ENCODE measurements at places on chromosomes 7 and 10. TPM values are rescaled to one million over a fixed set of nuclear protein-coding genes. Genes with fewer than 3 reads are reported as not detected.

Gene SPDYE5
- 1.4 TPM for polyA plus RNA-seq

Gene ANKRD61
- polyA plus RNA-seq = 0.61 TPM

Gene RALA
- polyA plus RNA-seq = 65.1 TPM

Gene PLXNA4
- 15.0 TPM for polyA plus RNA-seq

- no peak for DNase-seq
Measured at GRCh38 chr10:101132636-101133473, 1.8 kb downstream of the TLX1 start.

- no peak for DNase-seq
Measured at GRCh38 chr10:43114088-43114742, 24.0 kb upstream of the CSGALNACT2 start.

DNA sequence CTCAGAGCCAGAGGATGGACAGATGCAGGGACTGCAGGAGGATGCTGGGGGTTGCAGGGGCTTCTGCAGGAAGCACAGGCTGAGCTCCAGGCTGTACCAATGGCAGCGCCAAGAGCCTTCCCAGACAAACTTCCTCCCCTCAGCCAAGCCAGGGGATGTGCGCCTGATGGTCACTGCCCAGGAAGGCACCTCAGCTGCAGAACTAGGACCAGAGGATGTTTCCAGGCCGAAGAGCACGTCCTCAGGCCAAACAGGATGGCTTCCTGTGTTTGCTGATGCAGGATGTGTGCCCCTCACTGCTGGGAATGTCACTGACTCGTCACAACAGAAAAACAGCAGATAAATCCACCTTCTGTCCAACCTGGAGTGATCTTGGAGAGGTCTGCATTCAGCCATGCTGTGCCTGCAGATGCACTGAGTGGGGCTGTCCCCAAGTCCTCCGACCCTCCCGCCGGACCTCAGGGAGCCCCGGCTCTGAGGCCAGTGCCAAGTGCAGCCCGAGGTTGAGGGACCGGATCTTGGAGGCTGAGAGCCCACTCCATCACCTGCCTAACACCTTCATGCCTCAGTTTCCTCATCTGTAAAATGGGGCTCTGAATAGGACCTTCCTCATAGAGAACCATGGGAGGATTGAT lies 152.5 kb upstream of the CHST15 start:
- no peak for DNase-seq

DNA sequence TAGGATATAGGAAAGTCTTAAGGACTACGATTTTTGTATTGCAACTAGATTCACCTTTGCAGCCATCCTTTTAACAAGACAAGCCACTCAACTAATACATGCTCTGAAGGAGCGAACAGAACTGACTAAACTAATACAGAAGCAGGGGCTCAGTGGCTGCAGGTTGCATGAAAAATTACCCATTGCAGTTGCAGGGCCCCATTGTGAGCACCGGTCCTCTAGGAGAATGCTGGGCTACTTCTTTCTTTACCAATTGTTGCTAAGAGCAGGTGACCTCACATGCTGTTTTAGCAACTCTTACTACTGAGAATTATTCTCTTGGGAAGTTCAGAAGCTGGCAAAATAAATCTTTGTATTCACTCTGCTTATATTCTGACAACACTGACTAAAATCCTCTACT lies 64.0 kb upstream of the ANKRD1 start:
- no peak for DNase-seq

DNA sequence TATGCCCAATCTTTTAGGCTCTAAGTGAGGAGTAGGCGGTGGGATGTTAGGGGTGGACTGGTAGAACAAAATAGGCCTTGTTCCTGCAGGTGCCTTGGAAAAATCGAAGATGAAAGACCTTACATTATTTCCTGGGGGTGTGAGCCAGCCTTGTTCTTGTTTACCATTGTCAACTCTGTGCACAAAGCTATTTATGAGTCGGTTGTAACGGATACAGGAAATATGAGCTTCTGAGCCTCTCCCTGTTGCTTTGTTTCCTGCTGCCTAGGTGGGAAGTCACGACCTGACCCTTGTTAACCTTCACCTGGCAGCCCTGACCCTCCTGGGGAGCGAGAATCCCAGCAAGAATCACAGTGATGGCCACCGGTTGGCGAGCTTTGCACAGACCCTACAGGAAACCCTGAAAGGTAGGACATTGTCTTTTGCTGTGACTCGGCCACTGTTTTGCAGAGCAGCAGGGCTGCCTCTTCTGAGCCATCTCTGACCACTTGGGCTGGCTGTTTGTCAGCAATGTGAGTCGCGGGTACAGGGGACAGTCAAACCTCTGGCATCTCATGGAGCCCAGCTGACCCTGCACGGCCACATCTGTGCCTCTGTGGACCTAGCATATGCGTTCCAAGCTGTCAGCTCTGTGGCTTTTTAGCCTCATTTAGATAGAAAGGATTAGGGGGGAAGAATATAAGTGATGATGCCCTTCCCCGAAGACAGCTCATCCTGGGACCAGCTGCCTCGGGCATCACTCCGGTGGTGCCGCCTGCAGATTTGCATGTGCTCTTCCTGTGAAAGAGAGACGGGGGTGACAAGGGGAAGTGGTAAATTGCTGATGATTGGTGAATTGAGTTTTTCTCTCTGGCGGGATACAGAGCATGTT lies 102.1 kb upstream of the ANLN start:
- no peak for DNase-seq

- peak; percentile 69 for DNase-seq
Measured at GRCh38 chr10:67520924-67521520, 175.0 kb downstream of the CTNNA3 start.

GRCh38 chr10:130430852-130431704 lies 294.9 kb downstream of the GLRX3 start:
- no peak for DNase-seq
